ENCODE measurements at places on chromosomes 1 and 21.

GRCh38 chr1:181324797-181325616 lies 158.3 kb upstream of the CACNA1E start:
- peak; percentile 48 for DNase-seq

DNA sequence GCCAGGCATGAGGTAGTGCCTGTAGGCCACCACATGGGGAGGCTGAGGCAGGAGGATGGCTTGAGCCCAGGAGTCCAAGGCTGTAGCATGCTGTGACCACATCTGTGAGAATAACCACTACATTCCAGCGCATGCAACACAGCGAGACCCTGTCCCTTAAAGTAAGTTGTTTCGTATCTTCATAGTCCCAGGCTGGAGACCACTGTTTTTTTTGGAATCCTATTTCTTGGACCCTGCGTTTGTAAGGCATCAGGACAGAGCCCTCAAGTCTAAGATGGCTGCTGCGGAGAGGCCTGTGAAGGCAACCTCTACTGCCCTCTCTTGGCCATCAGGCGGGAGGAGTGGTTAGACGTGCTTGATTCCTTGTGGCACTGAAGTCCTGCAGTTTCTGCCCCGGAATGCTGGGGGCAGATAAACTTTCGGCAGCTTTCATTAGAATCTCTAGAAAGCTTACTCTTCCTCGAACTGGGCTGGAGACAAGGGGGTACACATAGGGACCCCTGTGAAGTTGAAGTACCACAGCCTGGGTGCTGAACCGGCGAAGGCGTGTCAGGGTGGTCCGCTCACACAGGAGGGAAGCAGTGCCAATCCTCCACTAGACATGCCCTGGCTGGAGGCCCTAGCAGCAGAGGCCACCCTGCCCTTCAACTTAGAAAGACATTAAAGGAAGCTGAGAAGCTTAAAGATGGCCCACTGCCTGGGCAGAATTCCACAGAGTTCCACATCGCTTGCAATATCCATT lies 36.6 kb downstream of the RABIF start:
- DNase-seq, result no peak

DNA sequence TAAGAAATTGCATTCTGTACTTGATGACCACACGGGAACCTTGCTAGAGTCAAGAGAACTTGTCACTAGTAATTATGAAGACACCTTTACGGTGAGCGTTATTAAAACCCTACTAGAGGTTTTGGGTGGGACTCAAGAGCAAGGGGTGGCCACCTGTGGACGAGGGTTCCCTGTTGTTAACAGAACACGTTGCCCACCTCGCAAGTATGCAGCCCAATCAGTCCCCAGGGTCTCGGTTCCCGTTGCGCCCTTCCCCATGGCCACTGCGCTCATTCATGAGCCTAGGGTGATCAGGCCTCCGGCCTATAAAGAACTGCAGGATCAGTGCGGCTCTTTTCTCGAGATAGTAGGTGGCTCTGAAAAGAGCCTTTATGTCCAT lies 30.2 kb upstream of the RNF187 start:
- DNase-seq, result no peak

DNA sequence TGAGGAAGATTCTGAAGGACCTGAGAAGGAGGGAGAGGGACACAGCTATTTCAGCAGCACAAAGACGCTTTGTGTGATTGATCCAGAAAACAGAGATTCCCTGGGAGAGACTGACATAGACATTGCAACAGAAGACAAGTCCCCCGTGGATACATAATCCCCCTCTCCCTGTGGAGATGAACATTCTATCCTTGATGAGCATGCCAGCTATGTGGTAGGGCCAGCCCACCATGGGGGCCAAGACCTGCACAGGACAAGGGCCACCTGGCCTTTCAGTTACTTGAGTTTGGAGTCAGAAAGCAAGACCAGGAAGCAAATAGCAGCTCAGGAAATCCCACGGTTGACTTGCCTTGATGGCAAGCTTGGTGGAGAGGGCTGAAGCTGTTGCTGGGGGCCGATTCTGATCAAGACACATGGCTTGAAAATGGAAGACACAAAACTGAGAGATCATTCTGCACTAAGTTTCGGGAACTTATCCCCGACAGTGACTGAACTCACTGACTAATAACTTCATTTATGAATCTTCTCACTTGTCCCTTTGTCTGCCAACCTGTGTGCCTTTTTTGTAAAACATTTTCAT lies 161.3 kb upstream of the SGIP1 start:
- no peak for DNase-seq

GRCh38 chr1:186492531-186493291 lies 31.8 kb upstream of the PDC start:
- DNase-seq, result no peak

- DNase-seq, result no peak
These were observed 35.2 kb downstream of the RRP1 start for GRCh38 chr21:43824333-43825241.

- no peak for DNase-seq
These were observed 89.0 kb upstream of the ACTL8 start for GRCh38 chr1:17665950-17666720.

GRCh38 chr1:40665335-40666171 lies at the start of gene RIMS3:
Gene RIMS3, minus strand, starts transcription at chr1:40665682. Its CDS starts 23,757 bp downstream, at chr1:40641925.
- DNase-seq, result peak; percentile 84

- DNase-seq, result no peak
These were observed 44.0 kb downstream of the TRIM62 start for GRCh38 chr1:33137800-33138199.

DNA sequence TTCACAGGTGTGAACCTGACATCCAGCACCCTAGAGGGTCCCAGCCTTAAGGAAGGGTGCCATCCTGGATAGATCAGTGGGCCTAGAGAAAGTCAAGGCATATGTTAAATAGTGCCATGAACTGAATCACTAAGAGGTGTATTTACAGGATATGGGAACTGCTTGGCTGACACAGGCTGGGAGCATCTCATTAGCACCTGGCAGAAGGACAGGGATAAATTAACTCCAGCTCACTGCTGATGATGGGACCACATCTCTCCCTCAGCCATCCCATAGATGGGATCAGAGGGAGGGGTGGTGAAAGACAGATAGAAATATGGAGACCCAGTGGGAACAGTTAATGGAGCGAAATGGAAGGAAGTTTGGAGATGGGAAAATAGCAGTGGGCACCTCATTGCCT lies 122.0 kb downstream of the IGSF21 start:
- DNase-seq, result no peak

- no peak for DNase-seq
These were observed 11.9 kb downstream of the STX6 start for GRCh38 chr1:181010789-181011188.

- DNase-seq, result no peak
These were observed 497 bp upstream of the IFNAR2 start for GRCh38 chr21:33229099-33229783.
